Activated T-helper 1 cell treated with anti-CD3 and anti-CD28 coated beads, Interleukin-2, amount 50 U/mL, for 16 hours (primary cell): ENCODE measurements at places on chromosomes 3 and 15.

GRCh38 chr3:159800434-159801155 is 188.0 kb upstream of the IL12A start:
- DNase-seq = no peak

DNA sequence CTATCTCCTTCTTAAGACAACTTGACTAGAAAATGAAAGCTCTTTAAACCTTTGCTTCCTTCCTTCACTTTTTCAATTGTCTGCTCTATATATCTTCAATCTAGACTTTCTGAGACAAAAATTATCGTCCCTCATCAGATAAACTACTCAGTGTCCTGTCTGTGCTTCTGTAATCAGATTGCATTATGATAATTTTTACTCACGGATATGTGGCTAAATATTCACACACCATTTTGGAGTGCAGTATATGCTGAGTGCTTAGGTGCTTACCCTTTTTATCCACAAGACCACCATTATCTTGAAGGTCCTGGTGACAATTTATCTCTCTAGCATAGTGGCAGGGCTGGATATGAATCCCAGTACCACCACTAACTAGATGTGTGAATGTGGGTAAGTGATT is 1012.3 kb downstream of the TUSC7 start:
- DNase-seq = no peak

DNA sequence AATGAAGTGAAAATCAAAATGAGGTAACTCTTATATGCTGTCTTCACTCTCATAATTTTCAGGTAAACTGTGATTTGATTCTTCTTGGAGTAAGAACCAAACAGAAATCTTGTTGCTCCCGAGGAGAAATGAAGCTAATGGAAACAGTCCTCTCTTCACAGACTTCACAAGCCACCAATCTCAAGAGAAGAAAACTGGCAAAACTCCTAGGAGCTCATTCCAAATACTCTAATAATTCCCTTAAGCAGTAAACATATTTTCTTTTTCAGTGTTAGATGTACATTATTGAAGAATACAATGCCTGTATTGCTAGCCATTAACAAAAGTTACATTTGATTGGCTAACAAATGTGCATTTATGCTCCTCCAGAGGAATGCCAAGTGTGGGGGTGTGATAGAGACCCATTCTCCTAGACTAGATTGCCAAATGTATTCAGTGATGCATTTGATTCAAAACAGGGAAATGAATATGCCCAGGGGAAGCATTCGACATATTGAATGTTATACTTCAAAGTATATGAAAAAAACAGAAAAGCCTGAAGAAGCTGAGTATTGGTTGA is 11.8 kb upstream of the RIOX2 start:
- no peak for DNase-seq

- no peak for DNase-seq
Measured at GRCh38 chr3:136251511-136251910, 1.4 kb downstream of the PCCB start.

GRCh38 chr15:29323557-29323956 is 53.9 kb upstream of the NSMCE3 start:
- DNase-seq = no peak

- DNase-seq = no peak
Measured at GRCh38 chr15:36673987-36674386, 94.6 kb downstream of the CDIN1 start.

GRCh38 chr3:129119365-129120100 is 2.1 kb downstream of the RAB43 start:
- no peak for DNase-seq

- no peak for DNase-seq
Measured at GRCh38 chr15:41933771-41934170, 38.6 kb downstream of the EHD4 start.

- no peak for DNase-seq
Measured at GRCh38 chr3:46811615-46812236, 51.5 kb downstream of the MYL3 start.

DNA sequence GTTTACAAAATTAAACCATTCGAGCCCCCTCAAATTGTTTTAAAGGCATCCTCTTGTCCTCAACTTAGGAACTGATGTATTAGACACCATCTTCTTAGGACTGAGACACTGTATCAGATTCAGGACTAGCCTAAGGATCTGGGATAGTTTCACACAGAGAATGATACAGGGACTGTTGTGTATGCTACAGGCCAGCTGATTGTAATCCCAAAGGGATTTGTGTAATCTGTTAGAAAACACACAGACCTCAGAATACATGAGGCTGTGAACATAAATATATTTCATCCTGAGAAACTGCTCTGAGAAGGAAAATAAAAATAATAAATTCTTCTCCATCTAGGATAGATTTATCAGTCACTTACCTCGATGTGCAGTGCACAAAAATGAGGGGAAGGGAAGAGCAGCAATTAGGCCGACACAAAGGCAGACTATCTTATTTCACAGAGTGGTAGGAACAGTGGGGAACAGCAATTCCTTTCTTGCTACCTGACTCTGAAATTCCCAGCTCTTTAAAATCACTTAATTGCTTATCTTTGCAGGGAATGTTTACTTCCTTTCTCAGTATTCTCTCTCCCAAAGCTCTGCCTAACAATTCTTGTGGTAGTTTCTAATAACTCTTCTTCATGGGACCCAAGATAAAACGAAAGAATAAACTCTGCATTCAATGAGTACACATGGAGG is 322.5 kb downstream of the MAGI1 start:
- no peak for DNase-seq

DNA sequence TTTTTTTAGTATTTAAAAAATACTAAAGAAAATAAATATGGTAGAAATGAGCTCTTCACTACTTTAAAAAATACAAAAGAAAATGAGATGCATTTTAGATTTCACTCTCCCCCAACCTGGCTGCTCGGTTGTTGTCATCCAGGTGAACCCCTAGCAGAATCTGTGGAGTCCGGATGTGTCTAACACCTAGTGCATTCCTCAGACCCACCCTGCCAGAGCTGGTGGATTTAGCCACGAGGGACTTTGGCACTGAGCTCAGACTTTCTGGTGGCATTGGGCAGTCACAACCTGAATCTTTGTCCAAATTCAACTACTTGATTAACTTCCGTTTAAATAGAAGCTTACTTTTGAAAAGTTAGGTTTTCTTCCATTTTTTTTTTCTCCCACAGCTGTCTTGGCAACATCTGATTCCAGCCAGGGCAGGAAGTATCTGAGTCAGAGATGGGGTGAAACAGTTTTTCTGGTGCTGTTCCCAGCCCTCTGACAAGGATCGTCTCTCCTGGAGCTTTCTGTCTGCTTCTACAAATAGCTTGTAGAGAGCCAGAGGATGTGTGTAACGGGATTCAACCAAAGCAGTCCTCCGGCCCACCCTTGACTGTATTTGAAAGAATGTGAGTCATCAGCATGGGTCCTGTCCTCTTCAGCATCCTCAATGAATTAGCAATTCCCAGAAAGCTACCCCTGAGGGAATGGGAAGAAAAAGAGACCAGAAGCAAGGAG is 301.8 kb upstream of the MCTP2 start:
- no peak for DNase-seq

GRCh38 chr15:46502667-46503066 is 867.8 kb downstream of the SQOR start:
- DNase-seq = no peak

DNA sequence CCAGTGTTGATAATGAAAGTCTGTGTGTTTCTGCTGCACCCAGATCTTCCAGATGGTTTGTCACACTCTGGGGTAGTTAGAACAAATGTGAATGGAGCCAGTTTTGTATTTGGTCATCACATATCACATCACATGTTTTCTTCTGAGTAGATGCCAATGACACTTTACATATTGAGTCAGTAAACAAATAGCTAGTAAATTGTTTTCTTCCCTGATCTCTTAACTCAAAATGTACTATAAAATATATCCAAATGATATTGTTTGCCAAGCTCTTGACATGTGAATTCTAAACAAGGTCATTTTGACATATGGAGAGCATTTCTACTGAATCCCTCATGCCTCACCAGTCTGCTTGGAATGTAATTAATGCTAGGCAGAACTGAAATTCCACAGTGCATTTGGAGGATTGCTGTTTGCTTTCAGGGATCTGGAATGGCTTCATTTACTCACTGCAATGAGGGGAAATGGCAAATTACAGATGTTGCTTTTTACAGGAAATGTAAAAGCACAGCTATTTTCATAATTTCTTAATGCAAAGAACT is 45.0 kb downstream of the PDHB start:
- no peak for DNase-seq

DNA sequence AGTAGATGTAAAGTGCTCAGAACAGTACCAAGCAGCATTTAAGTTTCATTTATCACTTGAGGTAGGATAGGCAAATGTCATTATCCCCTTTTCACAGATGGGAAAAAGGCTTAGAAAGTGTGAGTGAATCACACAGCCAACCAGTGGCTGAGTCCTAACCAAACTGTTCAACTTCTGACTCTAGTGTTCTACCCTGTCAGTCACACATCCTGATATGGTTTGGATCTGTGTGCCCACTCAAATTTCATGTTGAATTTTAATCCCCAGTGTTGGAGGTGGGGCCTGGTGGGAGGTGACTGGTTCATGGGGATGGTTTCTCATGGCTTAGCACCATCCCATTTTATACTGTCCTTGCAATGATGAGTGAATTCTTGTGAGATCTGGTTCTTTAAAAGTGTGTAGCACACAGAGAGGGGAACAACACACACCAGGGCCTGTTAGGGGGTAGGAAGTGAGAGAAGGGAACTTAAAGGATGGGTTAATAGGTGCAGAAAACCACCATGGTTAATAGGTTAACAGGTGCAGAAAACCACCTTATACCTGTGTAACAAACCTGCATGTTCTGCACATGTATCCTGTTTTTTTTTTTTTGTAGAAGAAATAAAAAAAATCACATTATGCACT is 304.7 kb downstream of the SUCLG2 start:
- no peak for DNase-seq

GRCh38 chr15:95327183-95327525 is 1003.3 kb upstream of the NR2F2 start:
- DNase-seq = no peak

- DNase-seq = no peak
Measured at GRCh38 chr3:170910542-170910941, 2.1 kb upstream of the EIF5A2 start.

- no peak for DNase-seq
Measured at GRCh38 chr3:156892701-156893100, 66.5 kb downstream of the LEKR1 start.

- no peak for DNase-seq
Measured at GRCh38 chr15:88954431-88955277, 41.5 kb upstream of the MFGE8 start.

DNA sequence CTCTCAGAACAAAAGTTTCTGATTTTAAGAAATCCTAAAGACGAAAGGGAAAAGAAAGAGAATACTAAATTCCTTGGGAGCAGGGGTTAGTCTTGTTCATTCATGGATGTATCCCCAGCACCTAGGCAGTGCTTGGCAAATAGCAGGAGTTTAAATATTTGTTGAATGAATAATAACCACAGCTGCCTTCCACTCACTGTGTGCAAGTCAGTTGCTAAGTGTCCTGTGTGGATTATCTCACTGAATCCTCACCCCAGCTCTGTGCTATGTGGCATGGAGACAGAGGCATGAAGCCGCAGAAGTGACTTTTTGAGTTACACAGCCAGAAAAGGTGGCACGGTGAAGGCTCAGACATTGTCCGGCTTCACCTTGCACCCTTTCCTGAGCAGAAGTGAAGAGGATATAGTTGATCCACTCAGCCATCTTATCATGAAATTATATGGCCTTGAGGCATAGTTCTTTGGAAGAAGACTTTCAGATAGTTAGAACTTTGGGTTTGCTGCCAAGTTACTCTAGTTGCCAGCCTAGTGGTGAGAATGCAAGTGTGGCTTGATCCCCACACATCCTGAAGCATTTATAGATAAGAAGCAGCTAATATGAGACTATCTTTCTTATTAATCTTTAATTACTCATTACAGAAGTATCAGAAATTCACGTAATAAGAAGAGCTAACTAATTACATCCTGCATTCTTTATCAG is 355.5 kb downstream of the LRTM1 start:
- DNase-seq = no peak
